ENCODE measurements at places on chromosomes 2 and 18. TPM values are rescaled to one million over a fixed set of nuclear protein-coding genes. Genes with fewer than 3 reads are reported as not detected.

The KCNS3 gene
- 0.31 TPM for total RNA-seq

The PAX8 gene
- total RNA-seq, result 0.16 TPM

The HOXD13 gene
- not detected for total RNA-seq

The DBI gene
- 132 TPM for total RNA-seq

The TAF4B gene
- total RNA-seq, result 3.4 TPM

The DLX1 gene
- not detected for total RNA-seq

The SERPINB3 gene
- not detected for total RNA-seq

The SLC19A3 gene
- not detected for total RNA-seq

The RNF144A gene
- 13.3 TPM for total RNA-seq

The TSPYL6 gene
- not detected for total RNA-seq

The MCFD2 gene
- total RNA-seq, result 177 TPM

The C18orf54 gene
- 18.3 TPM for total RNA-seq

The DGUOK gene
- total RNA-seq, result 22.3 TPM

The CCDC85A gene
- 20.9 TPM for total RNA-seq

The MC2R gene
- total RNA-seq, result not detected

The RBFA gene
- total RNA-seq, result 37.8 TPM

The ZNF804A gene
- total RNA-seq, result 0.16 TPM

The REG3A gene
- not detected for total RNA-seq

The OTOS gene
- total RNA-seq, result not detected

The SAG gene
- not detected for total RNA-seq

The PROKR1 gene
- total RNA-seq, result not detected

The MORN2 gene
- 8.9 TPM for total RNA-seq

The ITGB6 gene
- not detected for total RNA-seq

The ECEL1 gene
- total RNA-seq, result not detected

The CD207 gene
- 0.16 TPM for total RNA-seq

The CCNT2 gene
- 44.4 TPM for total RNA-seq

The RBM43 gene
- 2.6 TPM for total RNA-seq

The TEKT4 gene
- total RNA-seq, result not detected

The MSTN gene
- 0.19 TPM for total RNA-seq

The SPP2 gene
- total RNA-seq, result not detected

The NYAP2 gene
- not detected for total RNA-seq

The CCDC148 gene
- total RNA-seq, result 0.65 TPM

The FNDC4 gene
- total RNA-seq, result 11.6 TPM

The COL5A2 gene
- 28.2 TPM for total RNA-seq

The RTP5 gene
- total RNA-seq, result not detected

The PDE6D gene
- total RNA-seq, result 16.4 TPM

The MC5R gene
- not detected for total RNA-seq

The MARCHF7 gene
- 124 TPM for total RNA-seq

The ELOA2 gene
- not detected for total RNA-seq

The TCF7L1 gene
- 2.9 TPM for total RNA-seq

The ARMC9 gene
- total RNA-seq, result 6.5 TPM

The SLC14A1 gene
- total RNA-seq, result 0.32 TPM

The SDC1 gene
- 1.4 TPM for total RNA-seq

The CYP1B1 gene
- 0.06 TPM for total RNA-seq

The PARD6G gene
- total RNA-seq, result 25.0 TPM
